ENCODE measurements at places on chromosomes 12 and 14.

DNA sequence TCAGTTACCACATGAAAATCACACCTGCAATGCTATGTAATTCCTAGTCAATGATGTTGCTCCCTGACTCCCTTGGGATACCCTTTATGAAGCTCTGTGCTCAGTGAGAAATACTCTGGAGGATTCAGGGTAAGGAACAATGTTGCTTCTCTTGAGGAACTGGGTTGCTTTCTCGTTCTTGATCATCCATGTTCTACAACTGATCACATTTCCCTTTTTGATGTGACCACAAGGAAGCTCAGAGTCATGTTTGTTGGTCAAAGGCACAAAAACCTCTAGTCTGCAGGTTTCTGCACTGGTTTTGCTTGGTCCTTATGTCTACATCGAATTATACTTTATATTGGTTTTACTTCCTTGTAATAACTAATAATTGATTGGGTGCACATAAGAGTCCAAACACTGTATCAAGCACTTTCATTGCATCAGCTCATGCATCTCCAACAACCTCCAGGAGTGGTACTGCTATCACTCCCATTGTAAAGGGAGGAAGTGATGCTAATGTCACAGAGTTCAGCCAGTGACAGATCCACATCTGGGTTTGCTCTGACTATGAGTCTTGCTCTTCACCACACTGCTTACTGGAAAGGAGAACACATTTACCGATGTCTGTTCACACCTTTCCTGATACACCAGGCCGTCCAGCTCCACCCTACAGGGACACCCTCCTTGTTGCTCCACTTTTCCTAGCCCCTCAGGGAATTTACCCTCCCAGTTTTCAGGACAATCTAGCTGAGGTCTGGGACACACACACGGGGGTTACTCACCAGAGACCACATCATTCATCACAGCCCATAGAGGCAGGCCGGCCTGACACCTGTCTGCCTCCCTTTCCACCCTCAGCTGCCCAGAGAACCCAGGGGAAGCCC, 41.0 kb downstream of the CMKLR1 start:
- no peak for DNase-seq

- DNase-seq: no peak
These were observed 24.5 kb downstream of the BCL7A start for GRCh38 chr12:122046145-122046544.

DNA sequence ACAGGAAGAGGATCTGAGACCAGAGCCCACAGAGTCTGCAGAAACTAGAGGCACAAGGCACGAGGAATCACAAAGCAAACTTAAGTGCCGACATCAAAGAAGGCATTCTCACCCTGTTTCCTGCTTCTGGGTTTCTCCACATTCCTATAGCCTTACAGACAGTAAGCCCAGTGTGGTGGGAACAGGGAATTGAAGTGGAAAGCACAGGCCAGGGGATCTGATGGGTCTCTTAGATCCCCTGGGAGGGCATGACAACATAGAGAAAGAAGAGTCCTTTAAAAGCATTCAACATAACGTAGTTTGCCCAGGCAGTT, 75.6 kb upstream of the FRMD6 start:
- no peak for DNase-seq

DNA sequence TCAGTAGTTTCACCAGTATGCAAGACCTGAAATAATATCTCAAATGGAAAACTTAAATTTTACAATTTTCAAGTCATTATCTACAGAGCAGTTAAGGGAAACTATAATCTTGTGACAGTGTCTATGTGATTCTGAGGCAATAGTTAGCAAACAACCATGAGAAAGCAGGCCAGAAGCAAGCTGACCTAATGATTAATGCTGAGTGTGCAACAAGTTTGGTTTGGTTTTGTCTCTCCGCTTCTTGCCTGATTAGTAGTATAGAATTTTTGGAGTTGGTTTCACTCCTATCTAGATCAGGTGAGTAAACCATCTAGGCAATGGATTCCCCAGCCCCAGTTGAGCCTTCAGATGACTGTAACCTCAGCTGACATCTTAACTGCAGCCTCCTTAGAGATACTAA, 212.9 kb upstream of the NAV3 start:
- DNase-seq: no peak

DNA sequence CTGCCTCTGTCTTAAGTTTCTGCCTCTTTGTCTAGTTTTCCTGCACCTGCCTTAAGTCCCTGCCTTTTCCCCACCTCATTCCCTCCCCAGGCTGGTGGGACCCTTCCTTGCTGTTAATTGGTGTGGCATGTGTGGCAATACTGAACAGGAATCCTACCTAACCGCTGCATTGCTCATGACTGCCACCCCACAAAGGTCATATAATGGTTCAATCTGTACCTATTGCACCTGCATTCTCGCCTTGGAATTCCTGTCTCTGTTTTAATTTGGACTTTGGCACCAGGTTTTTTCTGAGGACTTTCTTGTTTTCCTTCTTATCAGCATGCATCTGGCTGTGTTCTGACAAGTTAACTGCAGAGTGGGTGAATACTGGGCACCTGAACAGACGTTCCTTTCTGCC, 966.2 kb upstream of the TMEM132C start:
- DNase-seq: no peak

DNA sequence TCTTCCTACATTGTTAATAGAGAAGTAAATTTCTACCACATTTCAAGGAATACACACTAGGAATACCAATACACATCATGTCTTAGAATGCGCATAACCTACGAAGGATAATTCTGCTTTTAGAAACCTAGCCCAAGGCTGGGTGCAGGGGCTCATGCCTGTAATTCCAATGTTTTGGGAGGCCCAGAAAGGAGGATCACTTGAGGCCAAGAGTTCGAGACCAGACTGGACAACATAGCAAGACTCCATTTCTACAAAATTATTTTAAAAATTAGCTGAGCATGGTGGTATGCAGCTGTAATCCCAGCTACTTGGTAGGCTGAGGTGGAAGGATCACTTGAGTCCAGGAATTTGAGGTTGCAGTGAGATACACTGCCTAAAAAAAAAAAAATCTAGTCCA, 206.9 kb downstream of the SOX5 start:
- DNase-seq: no peak

DNA sequence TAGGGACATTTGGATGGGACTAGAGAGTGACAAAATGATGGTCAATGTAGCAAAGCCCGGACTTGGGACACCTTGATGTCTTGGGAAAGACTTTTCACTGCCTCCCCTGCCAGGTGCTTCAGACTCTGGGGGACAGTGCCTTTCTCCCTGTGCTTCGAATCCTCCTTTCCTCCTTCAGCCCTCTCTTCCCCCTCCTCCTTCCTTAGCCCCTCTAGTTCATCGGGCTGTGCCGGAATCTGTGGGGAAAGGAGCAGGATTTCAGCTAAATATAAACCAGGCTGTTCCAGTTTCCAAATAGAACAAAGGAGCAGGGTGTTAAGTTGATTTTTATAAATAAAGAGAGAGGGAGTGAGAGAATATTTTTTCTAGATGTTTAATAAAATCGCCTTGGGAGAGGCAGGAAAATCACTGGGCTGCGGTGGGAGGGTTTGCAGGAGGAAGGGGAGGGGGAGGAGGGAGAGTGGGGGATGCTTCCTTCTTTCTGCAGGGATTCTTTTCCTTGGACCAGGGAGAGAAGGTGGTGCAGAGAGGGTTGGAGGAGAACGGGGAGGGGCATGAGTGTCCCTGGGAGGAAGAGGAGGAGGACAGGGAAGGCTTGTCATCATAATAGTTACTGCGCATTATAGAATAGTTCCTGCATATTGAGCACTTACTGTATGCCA, 21.3 kb upstream of the CABP1 start:
- no peak for DNase-seq

- DNase-seq: peak; percentile 90
These were observed 53.8 kb downstream of the SPTLC2 start for GRCh38 chr14:77562681-77563080.

DNA sequence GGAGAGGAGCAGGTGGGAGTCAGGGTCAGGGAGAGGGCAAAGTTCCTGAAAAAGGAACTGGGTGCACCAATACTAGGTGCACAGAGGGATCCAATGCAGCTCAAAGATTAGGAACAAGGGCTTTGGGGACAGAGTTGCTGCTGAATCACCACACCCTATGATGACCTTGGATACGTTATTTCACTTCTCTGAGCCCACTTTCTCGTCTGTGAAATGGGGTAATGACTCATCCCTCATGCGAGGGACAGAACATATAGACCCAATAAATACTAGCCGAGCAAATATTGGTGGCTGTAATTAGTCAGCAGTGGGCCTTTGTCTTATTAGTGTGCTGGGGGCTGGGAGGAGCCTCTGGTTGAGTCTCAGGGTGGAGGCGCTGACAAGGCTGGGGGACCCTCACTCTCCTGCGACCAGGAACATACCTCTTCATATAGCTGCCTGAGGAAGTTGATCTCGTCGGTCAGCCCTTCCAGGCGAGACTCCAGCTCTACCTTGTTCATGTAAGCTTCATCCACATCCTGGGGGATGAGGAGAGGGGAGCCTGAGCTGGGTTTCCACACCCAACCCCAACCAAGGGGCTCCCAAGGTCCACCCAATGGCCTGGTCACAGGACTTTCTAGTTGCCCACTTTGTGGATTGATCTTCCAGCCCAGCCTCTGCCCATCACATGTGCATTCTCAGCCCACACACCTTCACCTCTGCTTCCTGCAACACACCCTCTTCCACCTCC, 4.5 kb downstream of the KRT8 start:
- DNase-seq: no peak

DNA sequence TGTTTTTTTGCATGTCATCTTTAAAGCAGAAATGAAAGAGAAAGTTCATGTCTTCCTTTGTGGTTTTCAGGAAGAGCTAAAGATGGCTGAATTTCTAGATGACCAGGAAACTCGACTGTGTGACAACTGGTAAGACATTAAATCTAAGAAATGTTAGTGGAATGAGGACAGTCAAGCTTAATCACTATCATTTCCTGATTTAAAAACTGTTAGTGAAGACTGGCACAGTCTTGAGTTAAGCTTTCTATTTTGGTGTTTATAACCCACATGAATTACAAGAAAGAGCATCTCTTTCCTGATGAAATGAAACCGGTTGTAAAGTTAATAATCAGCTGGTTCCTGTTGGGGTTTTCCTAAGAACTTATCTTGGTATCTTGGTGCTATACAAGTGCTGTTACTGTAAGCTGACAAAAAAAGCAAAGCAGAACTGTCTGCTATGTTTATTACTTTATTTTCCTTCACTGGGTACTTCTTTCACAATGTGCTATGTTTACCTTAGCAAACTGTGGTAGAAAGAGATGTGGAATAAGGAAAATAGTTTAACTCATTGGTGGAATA, 5.2 kb downstream of the TRAFD1 start:
- DNase-seq: no peak

GRCh38 chr14:83467811-83468210, 1934.2 kb upstream of the SEL1L start:
- no peak for DNase-seq

- no peak for DNase-seq
These were observed 435.0 kb downstream of the NELL2 start for GRCh38 chr12:44441155-44441554.

GRCh38 chr12:958588-959123, 9.2 kb upstream of the RAD52 start:
- no peak for DNase-seq

GRCh38 chr12:109582636-109583035, 9.0 kb downstream of the MVK start:
- no peak for DNase-seq

GRCh38 chr14:104268295-104268694, 129.9 kb downstream of the KIF26A start:
- no peak for DNase-seq

GRCh38 chr14:102778338-102779083, 1.3 kb downstream of the TRAF3 start:
- no peak for DNase-seq

DNA sequence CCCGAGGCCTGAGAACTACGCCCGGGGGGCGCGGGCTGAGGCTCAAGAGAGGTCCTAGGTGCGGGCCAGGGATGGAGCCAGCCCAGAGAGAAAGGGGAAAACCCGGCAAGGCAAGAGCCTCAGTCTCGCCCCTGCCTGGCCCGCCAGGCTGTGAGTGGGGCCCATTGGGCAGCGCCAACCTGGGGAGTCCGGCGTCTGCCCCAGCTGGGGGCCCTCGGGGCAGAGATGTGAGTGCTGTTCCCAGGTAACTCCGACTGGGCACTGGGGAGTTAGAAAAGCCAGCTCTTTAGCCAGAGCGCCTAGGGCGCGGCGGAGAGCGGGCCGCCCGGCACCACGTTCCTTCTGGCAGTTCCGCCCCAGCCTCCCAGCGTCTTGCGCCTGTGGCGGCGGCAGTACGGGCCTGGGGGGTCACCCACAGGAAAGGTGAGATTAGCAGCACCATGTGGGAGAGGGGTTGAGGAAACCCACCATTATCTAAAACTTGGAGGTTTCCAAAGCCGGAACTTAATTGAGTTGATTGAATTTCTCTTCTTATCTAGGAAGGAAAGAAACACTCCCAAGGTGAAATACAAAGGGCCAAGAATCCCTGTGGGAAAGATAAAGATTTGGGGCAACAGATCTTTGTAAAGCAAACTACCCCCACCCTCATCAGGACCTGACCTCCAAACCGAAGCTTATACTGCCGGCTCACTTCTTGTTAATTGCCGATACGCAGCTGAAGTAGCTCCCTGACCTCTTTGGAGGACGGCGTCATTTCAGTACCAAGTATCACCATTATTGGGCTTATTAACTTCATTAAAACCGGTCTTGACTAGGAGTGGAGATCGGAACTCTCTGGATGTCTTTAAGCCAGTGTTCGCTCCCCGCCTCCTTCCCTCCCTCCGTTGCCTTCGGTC, 11.6 kb downstream of the OTX2 start:
- no peak for DNase-seq

DNA sequence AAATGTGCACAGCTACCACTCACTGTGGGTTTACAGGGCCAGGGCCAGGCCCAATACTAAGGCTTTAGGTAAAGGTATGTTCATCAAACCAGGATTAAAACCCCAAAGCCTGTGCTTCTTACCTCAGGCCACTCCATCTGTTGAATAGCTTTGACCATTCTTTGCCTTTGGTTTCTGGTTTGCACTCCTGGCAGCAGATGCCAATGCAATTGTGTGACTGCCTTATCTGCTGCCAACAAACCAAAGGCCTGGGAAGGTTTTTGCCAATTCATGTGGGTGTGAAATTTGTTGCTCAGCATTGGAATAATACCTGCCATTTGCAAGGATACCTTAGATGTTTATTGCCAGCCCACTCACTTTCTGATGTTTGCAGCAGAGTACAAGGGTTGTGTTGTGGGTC, 221.6 kb downstream of the C12orf75 start:
- DNase-seq: no peak

DNA sequence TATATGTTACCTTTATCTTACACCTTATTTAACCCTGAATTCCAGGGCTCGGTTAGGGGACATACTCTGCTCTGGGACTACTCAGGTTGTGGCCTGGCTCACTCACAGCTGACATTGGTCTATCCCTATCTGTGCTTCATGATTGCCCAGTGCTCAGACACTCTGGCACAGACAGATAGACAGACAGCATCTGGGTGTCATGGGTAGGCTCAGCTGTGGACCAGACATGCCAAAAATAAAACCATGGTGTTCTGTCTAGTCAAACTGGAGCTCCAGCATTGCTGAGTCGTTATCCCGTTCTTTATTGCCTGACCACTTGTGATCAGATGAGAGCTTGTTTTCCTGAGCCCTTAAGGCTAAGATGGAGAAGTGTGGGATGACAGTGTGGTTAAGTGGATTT, 29.0 kb downstream of the FBXW8 start:
- DNase-seq: no peak

- no peak for DNase-seq
These were observed 17.9 kb downstream of the SIVA1 start for GRCh38 chr14:104770851-104771272.

GRCh38 chr14:54258382-54258781, 138.4 kb upstream of the CDKN3 start:
- no peak for DNase-seq
